ENCODE measurements at places on chromosomes 12 and 14.
A peak's percentile ranks its signal among the peaks of the same experiment; 100 is the strongest.

DNA sequence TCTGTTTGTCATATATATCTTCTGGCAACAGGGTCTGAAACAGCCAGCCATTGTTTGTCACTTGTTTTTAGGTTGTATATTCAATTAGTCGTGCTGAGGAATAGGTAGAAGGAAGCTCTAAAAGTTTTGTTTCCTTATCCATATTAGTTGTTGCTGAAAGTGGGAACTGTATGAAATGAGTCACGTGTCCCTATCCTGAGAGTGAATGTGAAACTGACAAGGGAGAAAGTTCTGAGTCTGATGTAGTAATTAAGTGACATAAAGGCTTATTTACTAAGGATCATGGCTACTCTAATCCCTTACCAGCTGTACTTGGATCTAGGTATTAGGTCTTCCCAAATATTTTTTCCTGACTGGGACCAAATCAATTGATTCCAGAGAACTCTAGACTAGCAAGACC is 16.4 kb downstream of the FAM234B start:
- DNase-seq: no peak

DNA sequence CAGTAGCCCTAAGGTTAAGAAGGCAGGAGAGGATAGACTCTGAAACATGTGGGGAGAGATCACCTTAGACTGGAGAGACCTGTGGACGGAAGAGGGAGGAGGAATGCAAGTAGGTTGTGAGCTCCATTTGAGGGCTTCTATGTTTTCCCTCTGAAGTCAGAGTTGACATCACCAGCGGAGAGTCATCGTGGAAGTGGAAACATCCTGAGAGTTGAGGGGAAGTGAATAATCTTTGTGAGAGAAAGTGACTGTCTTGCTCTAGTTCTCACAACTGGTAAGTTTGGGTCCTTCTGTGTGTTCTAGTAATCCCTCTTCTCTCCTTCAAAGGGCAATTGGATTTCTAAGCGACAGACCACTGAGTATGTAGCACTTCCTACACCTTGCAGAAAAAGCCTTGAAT is 103.6 kb upstream of the CCND2 start:
- DNase-seq: no peak

DNA sequence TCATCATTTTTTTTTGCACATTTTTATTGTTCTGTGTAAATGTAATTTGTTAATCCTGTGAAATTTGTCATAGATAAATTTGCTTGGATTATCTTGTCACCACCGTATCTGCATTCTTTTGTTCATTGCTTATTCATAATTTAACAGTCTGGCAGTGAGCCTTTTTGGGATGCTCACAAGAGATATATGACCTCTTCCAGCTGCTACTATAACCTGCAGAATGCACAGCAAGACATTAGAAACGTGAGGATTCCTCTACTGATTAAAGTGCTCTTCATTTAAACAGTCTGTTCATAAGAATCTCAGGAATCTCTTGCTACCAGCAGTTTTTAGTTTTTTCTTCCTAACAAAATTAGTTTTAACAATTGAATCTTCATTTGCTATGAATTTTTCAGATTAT is 9.1 kb downstream of the NPAS3 start:
- DNase-seq: no peak

GRCh38 chr12:127559349-127560040 is 707.5 kb upstream of the TMEM132C start:
- peak; percentile 51 for DNase-seq
